Inflammatory macrophage (primary cell): ENCODE measurements at places on chromosomes 1 and 21.

GRCh38 chr1:97461782-97462181, 459.1 kb downstream of the DPYD start:
- peak; percentile 40 for DNase-seq

- no peak for DNase-seq
These were observed 758 bp downstream of the DEPDC1 start for GRCh38 chr1:68495968-68496679.

GRCh38 chr1:206708058-206708457, 23.4 kb downstream of the MAPKAPK2 start:
- peak; percentile 22 for DNase-seq

DNA sequence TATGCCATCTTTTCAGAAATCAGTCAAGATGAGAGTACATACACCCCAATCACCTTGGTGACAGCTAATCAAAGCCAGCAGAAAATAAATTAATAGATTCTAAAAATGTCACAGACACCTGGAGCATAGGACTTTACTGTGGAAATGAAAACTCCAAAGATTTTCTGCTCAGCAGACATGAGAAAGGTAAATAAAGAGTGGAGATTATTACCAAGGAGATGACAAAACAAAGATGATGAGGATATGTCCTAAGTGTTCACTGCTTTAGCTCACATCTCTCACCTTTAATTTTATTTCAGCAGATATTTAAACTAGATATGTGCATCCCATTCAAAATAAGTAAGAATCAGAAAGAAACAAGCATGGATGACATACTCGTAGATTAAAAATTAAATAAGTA, 14.8 kb upstream of the KCNT2 start:
- DNase-seq, result no peak

DNA sequence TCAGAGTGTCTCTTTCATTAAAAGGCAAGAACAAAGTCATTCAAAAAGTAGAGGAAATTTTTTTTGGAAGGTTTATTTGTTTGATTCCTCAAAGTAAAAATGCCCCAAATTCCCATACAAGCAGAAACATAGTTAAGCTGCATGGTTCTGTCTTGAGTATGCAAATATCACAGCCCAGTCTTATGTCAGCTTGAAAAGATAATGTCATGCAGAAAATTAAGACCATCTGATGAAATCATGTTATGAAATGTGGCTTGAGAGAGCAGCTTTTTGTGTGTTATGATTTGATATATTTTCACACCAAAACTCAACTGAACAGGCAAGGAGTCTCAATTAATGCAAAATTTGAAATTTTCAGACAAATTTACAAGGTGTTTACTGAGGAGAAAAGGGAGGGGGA, 411.0 kb downstream of the LMO4 start:
- DNase-seq, result no peak

DNA sequence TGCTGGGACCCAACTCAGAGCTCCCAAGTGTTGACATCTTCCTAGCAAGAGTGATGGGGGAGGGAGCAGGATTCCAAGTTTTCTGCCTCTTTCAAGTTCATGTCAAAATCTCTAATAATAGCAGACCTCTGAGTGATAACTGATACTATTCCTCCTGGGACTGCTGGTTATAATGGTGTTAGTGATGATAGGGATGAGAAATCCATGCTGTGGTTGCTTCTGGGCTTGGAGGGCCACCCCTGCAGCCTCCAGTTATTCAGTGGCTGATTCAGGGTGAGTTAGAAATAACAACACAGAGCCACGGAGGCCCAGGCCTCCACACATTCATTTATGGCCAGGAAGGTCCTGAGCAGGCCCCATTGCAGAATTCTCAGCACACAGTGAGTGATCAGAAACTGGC, 40.6 kb upstream of the ARTN start:
- no peak for DNase-seq

- peak; percentile 91 for DNase-seq
These were observed at the start of gene SLC22A15 for GRCh38 chr1:115976062-115976920. TSS of gene SLC22A15 (plus strand) at chr1:115976513. CDS start at chr1:115976628, 115 bp downstream.

- DNase-seq, result no peak
These were observed 8.5 kb upstream of the CD247 start for GRCh38 chr1:167526667-167527383.

- DNase-seq, result no peak
These were observed 11.9 kb downstream of the SLC1A7 start for GRCh38 chr1:53130598-53130877.
